ENCODE measurements at places on chromosomes 13 and 19.

- DNase-seq: no peak
Measured at GRCh38 chr13:113939944-113940297, 34.0 kb downstream of the C13orf46 start.

DNA sequence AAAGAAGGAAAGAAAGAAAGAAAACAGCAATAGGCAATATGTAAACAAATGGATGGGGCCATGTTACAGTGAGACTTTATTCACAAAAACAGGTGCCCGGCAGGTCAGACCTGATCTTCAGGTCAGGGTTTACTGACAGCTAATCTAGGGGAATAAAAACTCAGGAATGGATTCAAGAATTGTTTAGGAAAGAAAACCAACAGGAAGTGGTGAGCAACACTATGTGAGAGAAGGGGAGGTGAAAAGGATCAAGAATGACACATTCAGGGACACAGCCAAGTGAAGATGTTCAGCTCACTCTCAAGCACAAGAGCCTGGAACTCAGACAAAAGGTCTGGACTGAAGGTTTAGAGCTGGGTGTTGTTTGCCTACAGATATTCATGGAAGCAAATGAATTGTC, 244.5 kb downstream of the EFNB2 start:
- no peak for DNase-seq

DNA sequence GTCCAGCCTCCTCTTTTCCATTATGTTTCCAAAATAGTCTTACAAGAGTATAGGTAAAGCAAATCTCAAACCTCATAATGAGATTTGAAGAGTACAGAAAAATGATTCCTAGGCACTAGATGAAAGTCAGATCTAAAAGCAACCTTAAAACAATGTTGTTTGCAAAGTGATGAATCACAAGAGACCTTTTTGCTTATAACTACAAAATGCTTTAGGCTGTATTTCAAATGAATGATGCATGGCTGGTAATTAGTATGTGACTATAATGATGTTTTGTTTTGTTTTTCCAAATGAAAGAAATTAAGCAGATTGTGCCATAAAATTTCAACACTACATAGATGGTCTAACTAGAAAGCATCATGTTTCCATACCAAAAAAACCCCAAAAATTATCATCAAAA, 272.7 kb downstream of the DIAPH3 start:
- no peak for DNase-seq

DNA sequence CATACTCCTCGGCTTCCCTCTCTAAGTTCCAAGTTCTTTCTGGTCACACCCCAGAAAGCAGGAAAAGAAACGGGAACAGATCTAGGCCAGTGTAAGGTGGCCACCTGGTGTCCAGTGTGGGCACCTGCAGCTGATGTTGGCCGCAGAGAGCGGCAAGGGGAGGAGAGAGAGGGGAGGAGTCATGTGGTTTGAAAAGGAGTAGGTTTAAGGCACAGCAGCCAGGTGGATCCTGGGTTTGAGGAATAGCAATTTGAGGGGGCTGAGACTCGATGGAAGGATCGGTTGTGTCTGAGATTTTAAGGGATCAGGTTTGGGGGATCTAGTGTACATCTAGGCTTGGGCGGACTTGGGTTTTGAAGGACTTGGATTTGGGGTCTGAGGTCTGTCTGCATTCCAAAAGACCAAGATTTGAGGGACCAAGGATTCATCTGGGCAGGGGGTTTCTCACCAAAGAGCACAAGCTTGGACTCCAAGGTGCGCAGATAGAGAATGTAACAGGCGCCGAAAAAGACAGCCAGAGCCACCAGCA, 1.2 kb downstream of the RABAC1 start:
- no peak for DNase-seq

- no peak for DNase-seq
Measured at GRCh38 chr19:52622261-52622660, 15.9 kb downstream of the ZNF83 start.

Data from activated CD8-positive, alpha-beta memory T cell treated with anti-CD3 and anti-CD28 coated beads for 48 hours (primary cell).